ENCODE measurements at places on chromosomes 3 and 15.

DNA sequence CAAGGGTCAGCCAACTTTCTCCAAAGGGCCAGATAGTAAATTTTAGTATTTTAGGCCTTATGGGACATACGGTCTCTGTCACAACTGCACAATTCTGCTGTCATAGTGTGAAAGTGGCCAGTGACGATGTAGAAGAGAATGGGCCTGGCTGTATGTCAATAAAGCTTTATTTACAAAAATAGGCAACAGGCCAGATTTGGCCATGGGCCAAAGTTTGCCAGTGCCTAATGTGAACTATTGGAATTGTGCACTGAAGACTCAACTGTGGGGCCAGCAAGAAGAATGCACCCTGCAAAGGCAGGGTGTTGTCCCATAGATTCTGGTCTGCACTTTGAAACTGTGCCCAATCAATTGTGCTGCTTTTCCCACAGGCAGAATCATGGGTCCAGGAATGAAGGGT, 69.4 kb upstream of the PRR23E start:
- no peak for DNase-seq

DNA sequence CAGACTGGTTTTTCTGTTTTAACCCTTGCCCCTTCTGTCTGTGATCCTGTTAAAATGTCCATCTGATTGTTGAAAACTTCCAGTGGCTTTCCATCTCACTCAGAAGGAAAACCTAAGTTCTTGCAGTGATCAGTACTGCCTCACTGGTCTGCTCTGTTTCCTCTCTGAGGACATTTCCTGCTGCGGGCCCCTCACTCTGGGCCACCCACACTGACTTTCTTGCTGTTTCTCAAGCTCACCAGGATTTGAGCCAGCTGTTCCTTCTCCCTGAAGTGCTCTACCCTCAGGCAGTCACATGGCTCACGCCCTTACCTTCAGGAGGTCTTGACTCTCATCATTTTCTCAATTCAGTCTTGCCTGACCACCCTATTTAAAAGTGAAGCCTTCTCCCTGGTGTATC, 1.8 kb downstream of the GRK7 start:
- DNase-seq: no peak

DNA sequence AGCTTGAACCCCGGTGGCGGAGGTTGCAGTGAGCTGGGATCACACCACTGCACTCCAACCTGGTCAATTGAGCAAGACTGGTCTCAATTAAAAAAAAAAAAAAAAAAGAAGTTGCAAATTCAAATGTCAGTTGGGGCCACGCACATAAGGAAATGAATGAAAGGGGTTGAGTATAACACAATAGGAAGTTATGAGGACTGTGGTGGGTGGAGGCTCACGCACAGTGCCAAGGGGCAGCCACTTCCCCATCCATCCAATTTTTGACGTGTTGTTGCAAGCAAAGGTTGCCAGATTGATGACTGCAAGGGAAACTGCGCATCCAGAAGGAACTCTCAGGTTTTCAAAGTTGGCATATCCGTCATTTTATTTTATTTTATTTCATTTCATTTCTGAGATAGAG, 532.2 kb downstream of the NTRK3 start:
- no peak for DNase-seq

GRCh38 chr15:94004697-94005096, 226.7 kb upstream of the MCTP2 start:
- no peak for DNase-seq

DNA sequence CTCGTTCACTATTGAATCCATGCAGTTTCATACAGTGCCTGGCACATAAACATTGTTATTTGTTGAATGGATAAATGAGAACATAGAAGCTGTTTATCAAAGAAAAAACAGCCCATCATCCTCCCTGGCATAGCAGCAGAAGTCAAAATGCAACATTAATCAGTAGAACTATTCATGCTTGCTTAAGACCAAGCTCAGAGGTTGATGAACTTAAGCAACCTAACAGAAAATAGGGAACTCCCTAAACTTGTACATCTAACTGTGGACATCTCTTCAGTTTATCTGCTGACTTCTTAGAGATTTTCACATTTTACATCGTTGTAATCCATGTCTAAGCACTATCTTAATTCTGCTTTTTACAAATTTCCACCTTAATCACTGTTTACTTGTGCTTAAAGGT, 29.2 kb downstream of the SENP8 start:
- no peak for DNase-seq

- no peak for DNase-seq
Observed at GRCh38 chr15:50563756-50564155, 17.3 kb upstream of the USP50 start.

DNA sequence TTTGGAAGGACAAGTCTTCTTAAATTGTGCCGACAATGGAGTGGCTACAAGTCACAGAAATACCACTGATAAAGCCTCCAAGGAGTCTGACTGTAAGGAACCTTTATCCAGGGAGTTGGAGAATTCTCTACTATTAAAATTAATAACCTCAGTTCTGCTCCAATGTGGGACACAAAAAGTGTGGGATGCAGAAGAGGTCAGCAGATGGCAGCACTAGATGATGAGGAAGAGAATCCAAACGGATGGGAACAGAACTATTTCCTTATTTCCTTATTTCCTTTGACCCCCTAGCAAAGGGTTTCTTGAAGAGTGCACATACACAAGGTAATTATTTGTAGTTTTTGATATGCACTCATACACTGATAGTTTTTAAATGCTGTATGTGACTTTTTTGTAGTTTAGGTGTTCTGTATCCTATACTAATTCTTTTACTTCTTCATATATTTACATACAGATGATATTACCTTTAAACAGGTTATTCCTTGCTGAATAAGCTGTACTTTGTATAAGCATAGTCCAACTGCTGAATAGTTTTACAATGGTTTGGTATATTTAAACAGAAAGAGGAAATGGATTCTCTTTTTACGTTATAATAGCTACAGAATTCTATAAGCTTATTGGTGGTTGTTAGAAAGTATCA, 25.6 kb upstream of the NLGN1 start:
- DNase-seq: no peak

DNA sequence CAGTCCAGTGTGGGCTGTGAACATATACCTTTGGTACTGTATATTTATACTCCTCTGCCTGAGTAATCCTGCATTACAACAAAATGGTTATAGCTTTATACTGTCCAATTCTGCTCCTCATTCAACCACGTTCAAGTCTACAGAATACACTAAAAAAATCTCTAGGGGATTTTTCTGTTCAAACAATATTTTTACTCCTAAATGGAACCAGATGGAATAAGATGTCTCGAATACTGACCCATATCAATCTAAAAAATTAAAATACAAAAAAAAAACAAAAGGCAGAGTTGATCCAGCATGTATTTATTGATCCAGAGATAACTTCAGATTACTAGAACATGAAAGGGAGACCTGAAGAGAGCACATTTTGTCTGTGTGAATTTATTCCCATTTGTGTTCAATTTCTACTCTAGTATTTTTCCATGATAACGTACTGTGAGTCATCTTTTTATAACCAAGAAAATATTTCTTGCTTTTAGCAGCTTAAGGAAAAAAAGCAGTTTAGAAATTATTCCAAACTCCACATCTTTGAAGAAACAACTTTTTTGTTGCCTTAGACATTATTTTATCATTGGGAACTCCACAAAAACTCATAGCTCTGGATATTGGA, 910.7 kb downstream of the TBL1XR1 start:
- DNase-seq: no peak

- no peak for DNase-seq
Observed at GRCh38 chr3:47871389-47871788, 68.5 kb downstream of the DHX30 start.

DNA sequence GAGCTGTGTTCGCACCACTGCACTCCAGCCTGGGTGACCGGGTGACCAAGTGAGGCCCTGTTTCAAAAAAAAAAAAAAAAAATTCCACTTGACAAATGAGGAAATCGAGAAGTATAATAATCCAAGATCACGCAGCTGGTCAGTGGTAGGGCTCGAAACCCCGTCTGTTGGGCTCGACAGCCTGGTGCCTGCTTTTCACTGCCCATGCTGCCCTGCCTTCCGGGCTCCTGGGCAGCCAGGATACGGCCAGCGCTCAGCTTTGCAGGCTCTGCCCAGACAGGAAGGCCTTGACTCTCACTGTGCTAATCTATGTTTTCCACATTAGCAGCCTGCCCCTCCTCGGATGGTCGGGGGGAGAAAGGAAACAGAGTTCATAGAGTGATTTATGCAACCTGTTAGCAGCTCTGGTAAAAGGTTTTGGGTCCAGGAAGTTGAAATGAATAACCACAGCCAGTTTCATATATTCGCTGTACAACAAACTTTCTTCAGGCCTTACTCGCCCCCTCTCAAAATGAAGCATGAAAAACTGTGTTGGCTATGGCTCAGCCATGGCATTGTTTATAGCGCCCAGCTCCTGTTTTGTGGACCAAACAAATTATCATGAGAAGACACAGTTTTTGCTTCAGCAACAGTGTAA, 108.8 kb downstream of the XXYLT1 start:
- no peak for DNase-seq

DNA sequence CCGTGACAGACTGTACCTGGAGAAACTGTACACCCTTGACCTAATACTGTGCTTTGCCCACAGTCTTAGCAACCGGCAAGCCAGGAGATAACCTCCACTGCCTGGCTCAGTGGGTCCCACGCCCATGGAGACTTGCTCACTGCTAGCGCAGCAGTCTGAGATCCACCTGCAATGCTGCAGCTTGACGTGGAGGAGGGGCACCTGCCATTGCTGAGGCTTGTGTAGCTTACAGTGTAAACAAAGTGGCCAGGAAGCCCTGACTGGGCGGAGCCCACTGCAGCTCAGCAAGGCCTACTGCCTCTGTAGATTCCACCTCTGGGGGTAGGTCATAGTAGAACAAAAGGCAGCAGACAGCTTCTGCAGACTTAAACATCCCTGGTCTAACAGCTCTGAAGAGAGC, 189.3 kb downstream of the EDEM1 start:
- no peak for DNase-seq

- DNase-seq: no peak
Observed at GRCh38 chr15:93035092-93035915, 53.7 kb downstream of the RGMA start.
